Naive B cell (primary cell): ENCODE measurements at places on chromosomes 16 and 17. TPM values are rescaled to one million over a fixed set of nuclear protein-coding genes. Genes with fewer than 3 reads are reported as not detected.

Gene VASN
- polyA plus RNA-seq = 0.21 TPM

Gene TLCD3B
- polyA plus RNA-seq = not detected

Gene FOXC2
- not detected for polyA plus RNA-seq

Gene PRKCA
- polyA plus RNA-seq = not detected

Gene TXNDC11
- polyA plus RNA-seq = 34.8 TPM

Gene GJD3
- not detected for polyA plus RNA-seq

Gene CFAP97D1
- polyA plus RNA-seq = not detected

Gene ICAM2
- polyA plus RNA-seq = 214 TPM

Gene KRT20
- polyA plus RNA-seq = not detected

Gene PYDC1
- polyA plus RNA-seq = not detected

Gene CLEC10A
- not detected for polyA plus RNA-seq

Gene NEUROD2
- polyA plus RNA-seq = not detected

Gene TEN1
- 62.0 TPM for polyA plus RNA-seq

Gene PIPOX
- 0.48 TPM for polyA plus RNA-seq

Gene SLC22A31
- polyA plus RNA-seq = not detected

Gene CCL5
- 12.7 TPM for polyA plus RNA-seq

Gene PSME3
- 92.2 TPM for polyA plus RNA-seq

Gene RSL1D1
- polyA plus RNA-seq = 235 TPM

Gene KRTAP2-3
- polyA plus RNA-seq = not detected

Gene ITGA2B
- 6.8 TPM for polyA plus RNA-seq

Gene SLC52A1
- polyA plus RNA-seq = not detected

Gene NOXO1
- polyA plus RNA-seq = not detected

Gene GNG13
- not detected for polyA plus RNA-seq

Gene SPG7
- 34.8 TPM for polyA plus RNA-seq

Gene TBC1D3B
- not detected for polyA plus RNA-seq

Gene CTF1
- not detected for polyA plus RNA-seq

Gene NUPR1
- polyA plus RNA-seq = not detected

Gene TP53TG3F
- polyA plus RNA-seq = not detected

Gene NEK8
- 14.5 TPM for polyA plus RNA-seq

Gene CORO1A
- polyA plus RNA-seq = 1,260 TPM

Gene HOXB6
- polyA plus RNA-seq = not detected

Gene ABCA10
- polyA plus RNA-seq = not detected

Gene KRTAP4-5
- not detected for polyA plus RNA-seq

Gene DBNDD1
- polyA plus RNA-seq = 48.9 TPM

Gene DNAH2
- not detected for polyA plus RNA-seq

Gene KRTAP9-6
- not detected for polyA plus RNA-seq

Gene NHLRC4
- 1.5 TPM for polyA plus RNA-seq

Gene PABPN1L
- not detected for polyA plus RNA-seq

Gene KRT27
- not detected for polyA plus RNA-seq

Gene MYH11
- polyA plus RNA-seq = 0.57 TPM

Gene NT5M
- polyA plus RNA-seq = 0.40 TPM

Gene SLC7A6
- polyA plus RNA-seq = 12.5 TPM

Gene CANT1
- 6.6 TPM for polyA plus RNA-seq

Gene CDH13
- polyA plus RNA-seq = 0.04 TPM

Gene GNGT2
- 7.1 TPM for polyA plus RNA-seq

Gene IL17C
- polyA plus RNA-seq = not detected
